ENCODE measurements at places on chromosomes 4 and X.

DNA sequence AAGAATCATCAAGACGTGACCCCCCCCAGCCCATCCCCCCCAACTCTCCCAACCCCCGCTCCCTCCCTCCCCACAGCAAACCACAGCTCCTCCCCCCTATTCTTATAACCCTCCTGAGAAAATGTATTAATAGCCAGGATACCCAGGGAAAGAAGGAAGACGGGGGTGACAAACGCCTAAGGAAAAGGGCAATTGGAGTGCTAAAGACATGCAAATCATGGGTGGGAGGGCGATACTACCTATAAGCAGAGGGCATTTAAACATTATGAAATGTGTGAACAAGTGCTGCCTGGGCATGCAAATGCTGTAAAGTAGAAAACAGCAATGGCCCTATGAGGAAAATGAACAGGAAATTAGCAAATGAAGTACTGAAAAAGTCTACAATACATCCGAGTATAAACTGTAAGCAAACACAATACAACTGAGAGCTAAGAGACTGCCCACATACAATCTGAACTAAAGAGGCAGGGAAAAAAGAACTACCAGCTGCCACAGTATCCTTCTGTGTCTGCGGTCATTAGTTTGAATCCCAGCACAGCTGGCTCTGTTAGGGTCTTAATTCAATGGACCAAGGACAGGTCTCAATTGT is 2.4 kb downstream of the CXXC4 start:
- DNase-seq: no peak

DNA sequence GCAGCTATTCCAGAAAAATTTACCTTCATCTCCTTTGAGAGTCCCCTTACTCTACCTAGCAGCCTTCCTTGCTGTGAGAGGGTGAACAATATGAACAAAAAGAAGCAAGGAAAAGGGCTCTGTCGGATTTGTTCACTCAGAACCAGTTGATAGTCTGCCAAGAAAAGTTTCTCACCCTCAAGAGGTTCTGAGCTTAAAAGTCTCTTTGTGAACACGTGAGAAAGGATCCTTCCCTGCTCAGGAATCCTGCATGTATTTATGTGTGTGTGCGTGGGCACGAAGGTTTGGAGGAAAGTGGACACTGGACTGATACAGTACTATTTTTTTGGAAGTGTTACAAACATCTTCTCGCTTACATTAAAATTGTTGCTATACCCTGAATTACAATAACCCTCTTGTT is 178.6 kb upstream of the JADE1 start:
- DNase-seq: no peak

DNA sequence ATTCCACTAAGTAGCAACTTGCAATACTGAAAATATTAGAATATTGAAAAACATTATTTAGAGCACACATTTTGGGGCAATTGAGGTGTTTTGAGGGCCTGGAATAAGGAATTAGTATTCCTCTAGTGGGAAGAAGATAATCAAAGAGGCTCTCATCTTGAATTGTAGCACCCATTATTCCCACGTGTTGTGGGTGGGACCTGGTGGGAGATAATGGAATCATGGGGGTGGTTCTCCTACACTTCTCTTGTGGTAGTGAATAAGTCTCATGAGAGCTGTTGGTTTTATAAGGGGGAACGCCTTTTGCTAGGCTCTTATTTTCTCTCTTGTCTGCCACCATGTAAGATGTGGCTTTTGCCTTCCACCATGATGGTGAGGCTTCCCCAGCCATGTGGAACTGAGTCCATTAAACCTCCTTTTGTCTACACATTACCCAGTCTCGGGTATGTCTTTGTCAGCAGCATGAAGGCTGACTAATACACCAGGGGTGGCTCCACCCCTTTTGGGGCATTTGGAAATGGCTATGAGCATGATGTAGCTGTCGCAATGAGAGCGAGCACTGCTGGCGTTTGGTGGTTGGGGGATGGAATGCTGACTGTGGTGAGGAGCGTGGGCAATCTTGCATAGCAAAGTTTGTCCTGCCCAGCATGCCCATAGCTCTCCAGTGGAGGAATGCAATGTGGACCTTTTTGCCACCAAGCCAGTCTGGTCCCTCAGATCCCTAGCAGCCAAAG is 308.2 kb downstream of the FRMPD4 start:
- DNase-seq: peak; percentile 73

GRCh38 chr4:88185906-88186305 is 27.5 kb upstream of the ABCG2 start:
- no peak for DNase-seq

DNA sequence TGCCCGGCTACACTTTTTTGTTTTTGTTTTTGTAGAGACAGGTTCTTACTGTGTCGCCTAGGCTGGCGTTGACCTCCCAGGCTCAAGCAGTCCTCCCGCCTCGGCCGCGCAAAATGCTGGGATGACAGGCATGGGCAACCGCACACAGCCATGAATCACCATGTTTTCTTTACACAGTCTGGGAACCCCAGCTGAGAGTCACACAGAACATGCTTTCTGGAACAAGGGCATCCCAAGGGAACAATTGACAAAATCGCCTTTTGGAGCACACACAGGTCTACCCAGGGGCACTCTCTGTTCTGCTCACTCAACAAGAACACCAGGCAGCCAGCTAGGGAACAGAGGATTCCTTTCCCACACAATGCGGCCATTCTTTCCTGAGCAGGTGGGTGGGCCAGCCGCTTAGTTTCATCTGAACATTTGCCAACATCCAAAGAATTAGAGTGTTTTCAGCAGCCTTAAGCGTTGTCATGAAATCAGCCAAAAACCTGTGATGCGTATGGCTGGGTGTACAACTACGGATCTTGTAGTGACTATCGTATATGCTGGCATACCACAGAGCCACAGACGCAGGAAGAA is 15.7 kb downstream of the PRKX start:
- no peak for DNase-seq

- no peak for DNase-seq
Observed at GRCh38 chrX:14013054-14013453, 16.6 kb downstream of the GEMIN8 start.

DNA sequence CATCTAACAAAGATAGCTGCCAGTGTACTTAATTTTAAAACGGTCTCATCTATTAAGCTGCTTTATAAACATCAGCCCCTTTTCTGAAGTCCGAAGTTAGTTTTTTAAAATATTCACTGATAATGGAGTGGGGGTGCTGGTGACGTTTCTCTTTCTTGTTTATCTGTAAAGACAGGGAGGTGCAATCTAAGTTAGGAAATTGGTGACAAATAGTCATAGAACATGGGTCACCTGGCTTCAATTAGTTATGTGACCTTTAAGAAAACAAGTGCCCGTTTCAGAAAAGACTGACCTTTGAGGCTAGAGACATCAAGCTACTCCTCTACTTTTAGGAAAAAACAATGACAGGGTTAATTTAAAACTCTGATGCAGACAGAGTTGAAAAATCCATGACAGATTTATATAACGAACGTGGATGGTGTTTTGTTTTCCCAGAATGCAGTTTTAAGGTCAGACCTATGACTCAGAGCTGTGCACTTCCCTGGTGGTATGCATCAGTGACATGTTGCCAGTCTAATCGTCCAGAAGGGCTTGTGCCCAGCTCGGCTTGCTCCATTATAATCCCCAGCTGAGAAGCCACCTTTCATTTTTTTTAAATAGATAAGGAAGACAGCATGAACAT is 38.2 kb downstream of the FHL1 start:
- peak; percentile 65 for DNase-seq

GRCh38 chr4:82230306-82230705 is 143.5 kb downstream of the HNRNPD start:
- DNase-seq: peak; percentile 1

DNA sequence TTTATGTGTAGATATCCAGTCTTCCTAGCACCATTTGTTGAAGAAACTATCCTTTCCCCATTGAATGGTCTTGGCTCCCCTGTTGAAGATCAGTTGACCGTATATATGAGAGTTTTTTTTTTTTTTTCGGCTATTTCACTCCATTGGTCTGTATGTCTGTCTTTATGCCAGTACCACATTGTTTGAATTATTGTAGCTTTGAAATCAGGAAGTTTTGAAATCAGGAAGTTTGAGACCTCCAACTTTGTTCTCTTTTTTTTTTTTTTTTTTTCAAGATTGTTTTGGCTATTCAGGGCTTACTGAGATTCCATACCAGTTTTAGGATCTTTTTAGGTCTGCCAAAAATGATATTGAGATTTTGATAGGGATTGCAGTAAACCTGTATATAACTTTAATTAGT is 4.3 kb upstream of the SCD5 start:
- no peak for DNase-seq

GRCh38 chrX:69142788-69143469 is 22.3 kb downstream of the PJA1 start:
- no peak for DNase-seq

DNA sequence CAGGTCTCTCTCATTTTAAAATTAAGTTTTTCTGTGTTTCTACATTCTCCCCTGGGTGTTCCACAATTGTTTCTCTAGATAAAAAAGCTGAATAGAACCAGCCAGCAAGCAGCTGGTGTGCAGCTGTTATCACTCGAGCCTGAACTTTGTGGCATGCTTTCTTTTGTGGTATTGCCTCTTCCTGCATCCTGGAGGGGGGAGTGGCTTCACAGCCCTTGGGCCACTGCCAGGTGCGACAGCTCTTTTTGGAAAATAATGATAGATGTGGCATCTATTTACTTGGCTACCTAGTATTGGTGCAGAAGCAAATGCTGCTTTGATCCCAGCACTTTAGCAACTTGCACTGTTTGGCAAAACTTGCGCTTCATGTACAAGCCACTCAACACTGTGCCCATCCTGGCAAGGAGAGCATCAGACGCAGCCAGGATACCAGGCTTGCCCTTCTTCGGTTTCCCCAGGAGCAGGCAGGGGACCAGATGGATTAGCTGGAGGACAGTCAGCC is 69.4 kb downstream of the HMGB2 start:
- DNase-seq: no peak

DNA sequence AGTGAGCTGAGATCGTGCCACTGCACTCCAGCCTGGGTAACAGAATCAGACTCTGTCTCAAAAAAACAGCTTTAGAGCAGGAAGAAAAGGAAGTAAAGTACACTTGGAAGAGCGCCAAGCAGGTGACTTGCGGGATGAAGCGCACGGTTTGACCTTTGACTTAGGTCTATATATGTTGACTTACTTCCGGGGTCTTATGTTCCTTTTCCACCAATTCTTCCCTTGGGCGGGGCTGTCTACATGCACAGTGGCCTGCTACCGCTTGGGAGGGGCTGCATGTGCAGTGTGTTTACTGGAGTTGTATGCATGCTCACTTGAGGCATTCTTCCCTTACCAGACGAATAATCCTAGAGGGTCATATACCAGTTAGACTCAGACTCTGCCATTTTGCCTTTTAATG is 108.6 kb downstream of the APOOL start:
- DNase-seq: no peak

DNA sequence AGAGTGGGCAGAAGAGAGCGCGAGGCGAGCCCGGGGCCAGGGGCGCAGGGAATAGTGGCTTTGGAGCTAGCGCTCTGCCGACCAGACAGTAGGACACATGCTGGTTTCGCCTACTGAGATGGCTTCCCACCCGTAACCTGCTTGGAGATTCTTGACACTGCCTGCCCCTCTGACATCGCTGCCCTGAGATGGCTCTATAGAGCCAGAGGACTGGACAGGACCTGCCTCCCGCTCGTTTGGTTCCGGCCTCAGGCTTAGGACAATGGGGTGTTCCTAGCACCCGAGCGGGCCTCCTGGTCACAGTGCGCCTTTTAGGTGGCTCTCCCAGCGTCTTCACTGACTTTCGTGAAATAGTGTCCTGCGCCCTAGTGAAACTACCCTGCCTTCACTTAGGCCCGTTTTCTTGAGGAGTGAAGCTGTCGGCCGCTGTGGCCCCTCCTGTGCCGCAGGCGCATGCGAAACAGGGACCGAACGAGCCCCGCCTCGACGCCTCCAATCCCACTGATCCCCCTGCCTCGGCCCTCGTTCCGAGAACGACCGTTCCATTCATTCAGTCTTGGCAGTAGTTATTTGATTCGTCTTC is 608 bp downstream of the TAF1 start:
- DNase-seq: peak; percentile 39

GRCh38 chr4:10159671-10160070 is 43.1 kb upstream of the WDR1 start:
- DNase-seq: no peak

- DNase-seq: no peak
Observed at GRCh38 chrX:71053217-71053621, 14.9 kb downstream of the SNX12 start.

DNA sequence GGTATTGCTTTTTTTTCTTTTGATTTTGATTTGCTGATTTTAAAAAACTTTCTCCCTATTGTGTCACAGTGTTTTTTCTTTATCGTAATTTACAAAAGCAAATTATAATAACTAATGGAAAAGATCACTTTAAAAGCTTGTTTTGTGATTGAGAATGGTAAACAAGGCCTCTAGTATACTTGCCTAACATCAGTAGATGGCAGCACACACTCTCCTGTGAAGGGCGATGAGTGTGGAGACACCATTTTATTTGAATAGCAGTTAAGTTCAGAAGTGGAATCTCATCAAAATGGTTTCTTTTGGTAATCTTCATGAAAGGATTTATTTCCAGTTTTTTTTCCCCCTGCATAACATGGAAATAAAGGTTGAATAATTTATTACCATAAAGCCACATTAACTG is 72.3 kb downstream of the PAK3 start:
- peak; percentile 26 for DNase-seq

- peak; percentile 21 for DNase-seq
Observed at GRCh38 chr4:109571494-109571893, 11.4 kb downstream of the MCUB start.

DNA sequence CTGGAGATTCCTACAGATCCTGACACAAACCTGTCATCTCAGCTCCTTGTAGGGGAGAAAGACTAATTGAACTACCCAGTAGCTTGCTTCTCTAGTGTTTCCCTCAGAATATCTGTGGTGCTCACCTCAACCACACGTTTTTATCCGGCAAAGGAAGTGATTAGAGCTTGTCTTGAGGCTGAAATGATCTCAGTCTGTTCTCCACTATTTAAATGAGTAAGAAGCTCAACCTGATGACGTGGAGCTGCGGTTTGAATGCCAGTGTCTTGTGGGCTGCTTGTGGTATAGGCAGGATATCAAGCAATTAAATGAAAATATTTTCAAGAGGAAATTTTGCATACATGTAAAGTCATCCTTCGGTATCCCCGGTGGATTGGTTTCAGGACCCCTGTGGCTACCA is 270.2 kb downstream of the TLL1 start:
- peak; percentile 92 for DNase-seq

GRCh38 chrX:44906542-44906941 is 33.6 kb downstream of the KDM6A start:
- DNase-seq: no peak

DNA sequence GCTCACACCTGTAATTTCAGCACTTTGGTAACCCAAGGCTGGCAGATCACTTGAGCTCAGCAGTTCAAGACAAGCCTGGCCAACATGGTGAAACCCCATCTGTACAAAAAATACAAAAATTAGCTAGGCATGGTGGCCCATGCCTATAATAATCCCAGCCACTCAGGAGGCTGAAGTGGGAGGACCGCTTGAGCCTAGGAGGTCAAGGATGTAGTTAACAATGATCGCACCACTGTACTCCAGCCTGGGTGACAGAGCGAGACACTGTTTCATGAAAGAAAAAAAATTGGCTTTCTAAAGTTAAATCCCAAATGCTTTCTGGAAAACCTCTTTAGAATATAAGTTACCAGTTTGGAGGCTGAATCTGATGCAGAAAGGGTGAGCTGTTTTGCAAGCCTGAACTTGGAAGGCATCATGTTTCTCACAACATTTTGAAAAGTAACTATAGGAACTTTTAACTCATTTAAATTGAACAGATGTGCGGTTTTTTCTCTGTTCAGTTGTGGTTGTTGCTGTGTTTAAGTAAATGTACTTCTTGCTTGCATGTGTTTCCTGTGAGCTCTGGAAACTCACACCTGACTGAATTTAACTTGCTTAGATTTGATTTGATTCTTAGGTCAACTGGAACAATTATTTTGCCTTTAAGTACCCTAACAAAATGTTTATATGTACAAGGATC is 39.8 kb upstream of the TMEM131L start:
- DNase-seq: no peak
